ENCODE measurements at places on chromosomes 7 and 10. TPM values are rescaled to one million over a fixed set of nuclear protein-coding genes. Genes with fewer than 3 reads are reported as not detected.

DNA sequence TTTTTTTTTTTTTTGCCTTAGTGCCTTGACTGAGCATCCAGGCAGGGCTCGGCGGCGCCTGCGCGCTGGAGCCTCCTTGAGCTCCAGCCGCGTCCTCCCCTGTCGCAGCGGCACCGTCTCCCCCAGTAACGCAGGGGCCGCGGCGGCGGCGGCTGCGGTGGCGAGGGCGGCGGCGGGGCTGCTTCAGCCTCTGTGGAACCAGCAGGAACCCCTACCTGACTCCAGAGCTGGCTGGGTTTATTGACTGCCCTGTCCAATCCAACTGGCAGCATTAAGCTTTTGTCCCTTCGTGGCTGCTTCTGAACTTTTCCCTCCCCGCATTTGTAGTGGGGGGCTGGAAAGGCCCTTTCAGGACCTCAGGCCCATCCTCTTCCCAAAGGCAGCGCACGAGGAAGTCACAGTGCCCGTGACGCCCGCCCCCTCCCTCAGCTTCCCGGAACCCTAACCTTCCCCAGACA is at the start of gene GPR85:
GPR85 (minus strand) TSS at position 397 of the 458 bp plus-strand sequence. CDS start 2,106 bp downstream, outside the sequence.
- DNase-seq: peak; percentile 74

- DNase-seq: no peak
Measured at GRCh38 chr7:16923019-16923418, 41.2 kb upstream of the AGR3 start.

- DNase-seq: no peak
Measured at GRCh38 chr7:45978731-45979211, 57.7 kb upstream of the IGFBP3 start.

DNA sequence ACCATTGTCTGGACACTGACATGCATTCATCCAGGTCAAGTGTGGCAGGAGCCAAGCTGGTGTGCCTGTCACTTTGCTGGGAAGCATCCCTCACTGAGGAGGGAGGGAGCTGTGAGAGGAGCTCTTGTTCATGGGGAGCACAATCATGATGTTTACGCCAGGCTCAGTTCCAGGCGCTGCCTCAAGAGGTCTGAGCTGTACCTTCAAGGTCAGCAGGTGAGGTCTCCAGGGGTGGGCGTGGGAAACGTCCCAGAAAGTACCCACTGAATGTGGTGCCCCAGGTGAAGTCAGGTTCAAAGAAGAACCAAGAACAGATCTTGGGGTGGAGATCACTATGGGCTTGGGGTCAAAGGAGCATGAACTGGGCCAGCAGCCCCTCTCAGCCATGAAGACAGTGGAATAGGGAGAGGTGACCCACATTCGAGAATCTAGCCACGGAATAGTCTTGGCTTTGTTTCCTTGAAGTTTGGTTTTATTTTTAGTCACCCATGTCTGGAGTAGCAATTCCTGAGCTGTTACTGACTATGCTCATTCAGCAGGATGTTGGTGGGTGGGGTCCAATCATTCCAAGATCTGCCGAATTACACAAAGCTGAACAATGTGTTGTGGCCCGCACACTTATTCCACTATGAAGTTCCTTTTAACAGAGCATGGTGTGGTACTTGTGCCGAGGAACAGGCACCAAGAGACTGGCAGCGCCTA is 29.3 kb downstream of the NPS start:
- DNase-seq: no peak

DNA sequence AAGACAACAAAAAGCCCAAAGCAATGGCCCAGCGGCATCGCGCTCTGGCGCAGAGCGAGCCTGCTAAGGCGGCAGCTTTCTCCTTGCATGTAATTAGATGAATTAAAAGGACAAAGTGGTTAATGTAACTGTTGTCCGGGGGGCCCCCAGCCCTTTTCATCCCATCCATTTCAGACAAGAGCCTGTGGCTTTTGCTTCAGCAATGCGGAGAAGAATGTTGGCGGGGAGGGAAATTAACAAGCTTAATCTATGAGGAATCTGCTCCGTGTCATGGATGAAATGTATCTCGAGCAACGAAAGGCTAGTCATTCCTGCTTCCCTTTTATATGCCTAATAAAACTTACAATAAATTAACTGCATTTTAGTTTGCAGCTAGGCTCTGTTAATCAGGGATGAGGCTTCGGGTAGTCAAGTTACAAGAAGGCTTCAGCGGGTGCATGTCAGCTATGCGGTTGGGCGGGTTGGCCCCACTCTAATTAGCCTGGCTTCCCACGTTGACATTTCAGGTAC is 203.3 kb downstream of the BUB3 start:
- DNase-seq: no peak

DNA sequence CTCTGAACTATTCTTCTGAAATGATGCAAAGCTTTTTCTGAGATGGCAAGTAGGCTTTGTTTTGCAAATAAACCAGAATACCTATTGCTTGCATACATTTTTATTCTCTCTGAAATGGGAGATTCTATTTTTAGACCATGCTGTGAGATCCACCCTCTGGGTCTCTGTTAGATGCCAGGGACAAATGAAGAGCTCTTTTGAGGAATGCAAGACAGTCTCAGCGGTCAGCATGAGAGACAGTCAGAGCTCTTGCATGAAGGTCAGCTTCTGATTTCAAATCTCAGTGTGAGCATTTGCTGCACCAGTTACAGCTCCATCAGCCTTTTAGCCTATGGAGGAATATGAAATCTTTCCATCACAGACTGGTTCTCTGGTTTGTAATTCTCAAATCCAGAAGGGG is 429.9 kb upstream of the KLF6 start:
- no peak for DNase-seq

- DNase-seq: no peak
Measured at GRCh38 chr7:155284496-155285274, 13.0 kb upstream of the INSIG1 start.

- DNase-seq: no peak
Measured at GRCh38 chr7:120981888-120982615, 6.5 kb upstream of the CPED1 start.

DNA sequence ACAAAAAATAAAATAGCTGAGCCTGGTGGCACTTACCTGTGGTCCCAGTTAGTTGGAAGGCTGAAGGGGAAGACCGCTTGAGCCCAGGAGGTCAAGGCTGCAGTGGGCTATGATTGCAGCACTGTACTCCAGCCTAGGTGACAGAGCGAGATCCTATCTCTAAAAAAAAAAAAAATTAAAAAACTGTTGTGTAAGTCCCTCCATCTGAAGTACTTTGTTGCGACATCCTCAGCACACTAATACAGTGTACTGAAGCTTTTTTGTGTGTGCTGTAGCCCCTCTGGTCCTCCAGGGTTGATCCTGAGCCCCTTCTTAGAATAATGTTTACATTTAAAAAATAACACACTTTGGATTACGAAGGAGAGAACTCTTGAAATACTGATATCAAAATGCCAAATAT is 71.3 kb downstream of the PFKFB3 start:
- no peak for DNase-seq

GRCh38 chr7:131346885-131347592 is 19.4 kb downstream of the MKLN1 start:
- no peak for DNase-seq

GRCh38 chr10:75487755-75488125 is 56.3 kb downstream of the LRMDA start:
- DNase-seq: no peak

DNA sequence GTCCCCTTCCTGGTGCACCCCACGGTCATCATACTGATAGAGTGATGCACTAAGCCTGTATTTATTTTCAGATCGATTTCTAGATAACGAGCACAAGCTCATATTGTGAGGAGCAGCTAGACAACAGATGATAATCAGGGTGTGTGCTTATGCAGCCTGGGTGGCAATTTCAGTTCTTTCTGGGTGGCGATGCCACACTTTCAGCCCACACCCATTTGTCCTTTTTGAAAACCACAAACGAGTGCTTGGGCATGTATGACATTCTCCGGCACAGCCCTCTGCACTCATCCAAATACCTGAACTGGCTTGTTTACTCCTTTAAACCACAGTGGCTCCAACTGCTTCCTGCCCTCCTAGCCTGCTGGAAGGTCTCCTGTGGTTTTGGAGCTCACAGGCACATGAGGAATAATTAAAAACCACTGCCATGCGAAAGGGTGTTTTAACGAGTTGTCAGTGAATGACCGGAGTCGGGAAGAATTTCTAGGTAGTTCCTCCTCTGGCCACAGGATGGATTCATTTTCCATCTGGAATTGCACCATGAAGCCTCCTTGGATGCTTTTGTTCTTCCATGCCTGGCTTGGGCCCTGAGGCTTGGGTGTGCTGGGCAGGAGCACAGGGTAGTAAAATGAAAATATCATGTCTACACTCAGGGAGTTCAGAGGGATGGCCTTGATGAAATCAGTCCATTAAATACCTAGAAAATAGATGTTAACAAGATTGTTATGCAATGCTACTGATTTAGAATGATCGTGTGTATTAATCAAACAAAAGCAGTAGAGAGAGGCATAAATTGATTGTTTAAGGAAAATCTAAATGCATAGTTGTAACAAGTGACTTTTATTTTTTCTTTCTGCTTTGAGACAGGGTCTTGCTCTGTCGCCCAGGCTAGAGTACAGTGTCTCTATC is 52.4 kb upstream of the ITGB1 start:
- DNase-seq: no peak

GRCh38 chr7:71982851-71983250 is 429.3 kb downstream of the CALN1 start:
- DNase-seq: no peak

DNA sequence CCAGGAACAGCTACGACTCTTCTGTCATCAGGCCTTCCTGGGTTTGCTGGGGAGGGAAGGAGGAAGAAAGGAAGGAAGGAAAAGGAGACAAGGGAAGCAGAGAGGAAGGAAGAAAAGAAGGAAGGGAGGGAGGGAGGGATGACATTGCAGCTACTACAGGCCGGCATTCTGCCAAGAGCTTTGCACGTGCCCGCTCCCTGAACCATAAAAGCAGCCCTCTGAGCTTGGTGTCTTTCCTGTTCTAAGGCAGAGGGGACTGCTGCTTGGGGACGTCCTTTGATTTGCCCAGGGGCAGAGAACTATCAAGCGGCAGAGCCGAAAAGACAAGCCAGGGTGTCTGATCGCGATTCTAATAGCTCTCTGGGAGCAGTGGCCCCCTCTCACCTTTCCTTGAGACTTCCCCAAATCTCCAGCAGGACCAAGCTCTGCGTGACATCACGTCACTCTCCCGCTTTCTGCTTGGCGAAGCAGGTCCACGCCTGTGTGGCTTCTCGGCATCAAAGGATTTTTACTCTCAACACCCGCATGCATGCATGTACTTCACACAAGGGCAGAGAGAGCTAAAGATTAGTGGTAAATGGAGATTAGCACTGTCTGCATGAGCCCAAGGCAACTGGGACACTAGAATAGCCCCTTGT is 167.8 kb upstream of the AUTS2 start:
- peak; percentile 70 for DNase-seq

The FKBP14 gene
- 8.5 TPM for total RNA-seq

The CYCS gene
- total RNA-seq: 699 TPM

The XRCC2 gene
- total RNA-seq: 0.65 TPM

The SGMS1 gene
- 23.1 TPM for total RNA-seq

The FZD8 gene
- 9.0 TPM for total RNA-seq

The ANLN gene
- 3.3 TPM for total RNA-seq

The ASB10 gene
- 41.4 TPM for total RNA-seq

The ITIH5 gene
- total RNA-seq: 10.3 TPM

The FIGNL1 gene
- total RNA-seq: 3.4 TPM

Measured in Right ventricle myocardium inferior (tissue), 1 donor.